ENCODE measurements at places on chromosomes 11 and 22.

DNA sequence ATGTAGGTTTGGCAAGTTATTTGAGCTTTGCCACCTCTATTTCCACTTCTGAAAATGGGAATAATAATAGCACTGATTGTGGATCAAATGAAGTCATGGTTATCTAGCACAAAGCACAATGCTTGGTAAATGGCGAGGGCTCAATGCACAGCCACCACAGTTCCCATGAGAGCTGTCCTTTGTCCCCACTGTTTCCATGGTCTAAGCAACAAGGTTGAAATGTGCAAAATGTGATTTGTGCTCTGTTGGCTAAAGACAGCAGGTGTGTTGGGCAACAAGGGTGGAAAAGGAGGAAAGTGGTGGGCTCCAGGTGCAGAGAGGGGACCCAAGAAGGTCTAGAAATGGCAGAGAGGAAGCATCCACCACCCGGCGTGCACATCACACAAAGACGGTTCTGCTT lies 200.5 kb downstream of the TRIM29 start:
- DNase-seq, result no peak

DNA sequence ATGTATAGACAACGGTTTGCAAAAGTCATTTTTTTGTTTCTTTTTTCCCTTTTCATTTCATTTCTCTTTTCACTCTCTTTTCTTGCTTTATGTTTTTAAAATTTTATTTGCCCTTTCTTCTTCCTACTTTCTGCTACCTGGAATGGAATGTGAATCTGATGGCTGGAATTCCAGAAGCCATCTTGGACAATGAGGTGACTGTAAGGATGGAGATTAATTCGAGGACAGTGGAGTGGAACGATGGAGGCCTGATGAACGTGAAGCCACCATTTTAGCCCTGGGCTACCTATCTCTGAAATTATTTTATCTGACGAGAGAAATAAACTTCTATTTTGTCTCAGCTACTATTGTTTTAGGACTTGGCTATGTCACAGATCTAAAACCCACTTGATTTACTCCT lies 2.8 kb upstream of the POLA2 start:
- no peak for DNase-seq

DNA sequence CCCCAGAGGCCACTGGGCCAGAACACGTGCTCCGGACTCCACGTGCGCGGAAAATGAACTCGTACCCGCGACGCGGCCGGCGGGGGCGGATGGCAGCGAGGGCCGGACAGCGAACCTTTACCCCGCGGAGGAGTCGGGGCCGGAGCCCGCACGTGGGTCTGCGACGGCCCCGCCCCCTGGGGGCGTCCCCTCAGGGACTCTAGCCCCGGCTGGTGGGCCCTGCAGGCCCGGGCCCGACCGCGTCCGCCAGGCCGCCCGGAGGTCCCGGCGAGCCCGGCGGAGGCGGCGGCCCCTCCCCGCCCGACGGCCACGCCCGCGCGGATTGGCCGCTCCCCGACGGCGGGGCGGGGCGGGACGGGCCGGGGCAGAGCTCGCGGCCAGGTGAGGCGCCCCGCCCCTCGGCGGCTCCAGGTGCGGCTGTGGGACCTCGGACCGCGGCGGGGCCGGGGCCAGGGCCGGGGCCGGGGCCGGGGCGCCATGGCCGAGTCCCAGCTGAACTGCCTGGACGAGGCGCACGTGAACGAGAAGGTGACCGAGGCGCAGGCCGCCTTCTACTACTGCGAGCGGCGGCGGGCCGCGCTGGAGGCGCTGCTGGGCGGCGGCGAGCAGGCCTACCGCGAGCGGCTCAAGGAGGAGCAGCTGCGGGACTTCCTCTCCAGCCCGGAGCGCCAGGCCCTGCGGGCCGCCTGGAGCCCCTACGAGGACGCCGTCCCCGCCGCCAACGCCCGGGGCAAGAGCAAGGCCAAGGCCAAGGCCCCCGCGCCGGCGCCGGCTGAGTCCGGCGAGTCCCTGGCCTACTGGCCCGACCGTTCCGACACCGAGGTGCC lies at the start of gene FAM83F:
Gene FAM83F (plus strand): TSS at position 389 of the 827 bp plus-strand sequence. CDS start 89 bp downstream, at position 478.
- peak; percentile 25 for DNase-seq

DNA sequence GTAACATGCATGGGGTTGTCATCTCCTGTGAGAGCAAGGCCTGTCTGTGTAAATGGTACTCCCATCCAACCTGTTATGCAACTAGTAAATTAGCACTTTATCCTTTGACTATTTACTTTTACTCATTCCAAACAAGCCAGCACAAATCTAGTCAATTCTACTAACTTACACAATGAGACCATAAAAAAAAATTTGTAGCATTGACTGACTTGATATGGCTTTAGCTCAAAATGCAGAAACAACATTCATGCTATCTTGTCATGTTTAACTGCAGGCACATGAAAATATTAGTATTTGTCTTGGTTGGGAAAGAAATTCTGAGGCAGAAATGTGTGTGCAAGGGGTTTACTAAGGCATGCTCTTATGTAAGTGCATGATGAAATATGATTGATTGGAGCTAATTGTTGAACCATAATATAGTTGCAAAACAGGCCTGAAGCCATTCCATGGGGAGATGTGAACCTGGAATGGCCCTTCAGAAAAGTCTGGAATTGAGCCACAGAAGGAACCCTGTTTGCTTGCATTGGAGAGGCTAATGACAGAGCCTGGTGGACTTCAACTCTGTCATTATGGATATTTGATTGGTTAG lies 2.5 kb downstream of the SLC22A25 start:
- no peak for DNase-seq

GRCh38 chr22:48576333-48577013 lies 1251.2 kb downstream of the BRD1 start:
- DNase-seq, result no peak

DNA sequence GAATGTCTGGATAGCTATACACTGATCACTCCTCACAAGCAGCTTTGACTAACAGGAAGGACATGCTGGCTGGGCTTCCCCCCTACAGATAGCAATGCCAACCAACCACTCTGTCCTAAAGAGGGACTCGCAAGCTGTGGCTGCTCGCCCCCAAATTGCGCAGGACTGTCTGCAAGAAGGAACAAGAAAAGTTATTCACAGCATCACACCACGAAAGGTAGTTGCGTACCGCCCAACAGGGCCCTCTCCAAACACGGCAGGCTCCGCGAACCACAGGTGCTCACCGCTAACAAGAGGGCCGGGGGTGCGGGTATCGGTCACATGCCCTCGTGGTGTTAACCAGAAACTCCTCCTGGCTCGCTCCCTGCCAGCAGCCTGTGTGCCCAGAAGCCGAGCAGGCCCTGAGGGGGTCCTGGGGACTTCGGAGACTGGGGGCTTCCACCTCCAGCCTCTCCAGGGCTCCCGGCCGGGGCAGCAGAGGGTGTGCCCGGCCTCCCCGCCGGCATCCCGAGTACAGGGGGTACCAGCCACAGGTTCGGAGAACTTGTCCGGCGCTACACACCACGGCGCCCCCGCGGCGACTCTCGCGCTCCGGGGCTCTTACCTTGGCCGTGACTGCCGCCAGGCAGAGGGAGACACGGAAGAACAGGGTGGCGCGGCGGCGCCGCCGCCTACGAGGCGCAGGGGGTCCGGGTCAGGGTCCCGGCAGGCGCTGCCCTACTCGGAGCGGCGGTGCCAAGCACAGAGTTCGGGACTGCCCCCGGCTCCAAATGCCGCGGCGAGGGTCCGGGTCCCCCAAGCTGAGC lies 682 bp downstream of the LARGE1 start:
- DNase-seq, result no peak

GRCh38 chr11:128316541-128317227 lies 270.7 kb downstream of the ETS1 start:
- no peak for DNase-seq

- no peak for DNase-seq
These were observed 210.4 kb upstream of the PITPNB start for GRCh38 chr22:28129319-28129962.

DNA sequence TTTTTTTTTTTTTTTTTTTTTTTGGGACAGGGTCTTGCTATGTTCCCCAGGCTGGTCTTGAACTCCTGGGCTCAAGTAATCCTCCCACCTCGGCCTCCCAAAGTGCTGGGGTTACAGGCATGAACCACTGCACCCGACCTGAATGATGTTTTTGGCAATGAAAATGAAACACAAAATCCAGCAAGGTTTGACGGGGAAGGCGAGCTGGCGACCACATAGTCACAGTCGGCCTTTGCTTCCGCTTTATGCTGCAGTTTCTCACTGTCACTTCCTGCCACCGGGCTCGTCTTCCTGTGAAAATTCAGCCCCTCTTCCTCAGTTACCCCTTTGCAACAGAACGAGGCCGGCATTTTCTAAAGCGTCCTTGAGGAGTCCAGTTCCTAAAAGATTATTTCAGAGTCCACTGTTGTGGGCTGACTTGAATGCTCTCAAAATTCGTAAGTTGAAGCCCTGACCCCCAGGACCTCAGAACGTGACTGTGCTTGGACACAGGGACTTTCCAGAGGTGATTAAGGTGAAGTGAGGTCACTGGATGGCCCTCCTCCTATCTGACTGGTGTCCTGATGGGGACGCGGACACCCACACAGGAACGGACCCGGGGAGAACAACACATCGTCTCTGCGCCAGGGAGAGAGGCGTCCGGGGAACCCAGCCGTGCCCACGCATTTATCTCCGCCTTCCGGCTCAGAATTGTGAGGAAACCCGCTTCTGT lies 2.9 kb upstream of the BID start:
- DNase-seq, result peak; percentile 84

DNA sequence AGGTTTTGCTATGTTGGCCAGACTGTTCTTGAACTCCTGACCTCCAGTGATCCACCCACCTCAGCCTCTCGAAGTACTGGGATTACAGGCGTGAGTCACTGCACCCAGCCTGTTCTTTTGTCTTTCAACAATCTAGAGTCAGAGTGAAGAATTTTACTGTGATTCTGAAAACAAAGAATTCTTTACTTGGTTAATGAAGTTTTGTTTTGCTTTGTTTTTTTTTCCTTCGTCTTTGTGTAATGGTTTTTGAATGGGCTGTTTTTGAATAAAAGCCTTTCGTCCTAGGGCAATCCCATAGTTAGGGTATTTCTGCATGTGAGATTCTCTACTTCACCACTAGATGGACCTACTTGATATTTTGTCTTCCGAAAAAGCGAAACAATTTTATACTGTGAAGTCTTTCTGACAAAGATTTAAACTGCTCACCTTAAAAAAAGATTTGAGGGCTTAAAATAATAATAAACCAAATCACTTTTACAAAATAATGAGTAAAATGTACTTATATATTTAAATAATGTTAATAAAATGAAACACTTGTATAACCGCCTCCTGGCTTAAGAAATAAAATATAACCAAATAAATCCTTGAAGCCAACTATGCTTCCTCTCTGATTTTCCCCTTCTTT lies 43.4 kb upstream of the SC5D start:
- DNase-seq, result no peak

GRCh38 chr11:102428696-102429095 lies 23.9 kb downstream of the TMEM123 start:
- no peak for DNase-seq

- DNase-seq, result no peak
These were observed 14.1 kb upstream of the RAC2 start for GRCh38 chr22:37258005-37258752.

DNA sequence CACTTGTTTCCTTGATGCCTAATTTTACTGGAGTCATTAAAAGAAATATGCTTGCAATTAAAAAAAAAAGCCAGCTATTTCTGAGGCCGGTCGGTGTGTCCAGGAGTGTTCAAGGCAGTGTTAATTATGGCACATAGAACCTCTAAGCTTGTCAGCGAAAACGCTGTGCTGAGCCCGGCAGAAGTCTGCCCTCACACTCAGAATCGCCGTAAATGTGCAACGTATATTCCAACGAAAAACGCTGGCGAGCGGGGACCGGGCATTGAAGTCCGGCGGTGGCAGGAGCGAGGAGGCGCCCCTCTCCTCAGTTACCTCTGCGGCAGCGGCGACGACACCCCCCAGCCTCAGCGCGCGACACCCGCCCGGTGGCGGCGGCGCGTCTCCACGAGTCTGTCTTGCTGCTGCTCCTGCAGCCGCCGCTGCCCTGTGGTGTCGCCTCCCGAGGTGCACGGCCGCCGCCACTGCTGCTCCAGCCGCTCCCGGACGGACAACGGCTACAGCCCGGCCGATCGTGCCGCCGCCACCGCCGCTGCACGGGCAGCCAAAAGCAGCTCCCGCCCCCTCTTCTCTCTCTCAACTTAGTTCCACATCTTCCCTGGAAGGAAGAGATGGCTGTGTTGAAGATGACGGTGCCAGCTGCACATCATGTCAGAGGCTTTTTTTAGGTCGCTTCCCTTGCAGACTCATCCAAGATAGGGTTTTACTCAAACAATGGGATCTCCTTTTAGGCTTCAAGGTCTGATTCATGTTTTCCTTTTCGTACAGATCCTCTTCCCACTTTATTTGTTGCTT lies 56.0 kb downstream of the JAM3 start:
- DNase-seq, result no peak

- no peak for DNase-seq
These were observed 111.8 kb downstream of the MSANTD4 start for GRCh38 chr11:105910095-105910715.

DNA sequence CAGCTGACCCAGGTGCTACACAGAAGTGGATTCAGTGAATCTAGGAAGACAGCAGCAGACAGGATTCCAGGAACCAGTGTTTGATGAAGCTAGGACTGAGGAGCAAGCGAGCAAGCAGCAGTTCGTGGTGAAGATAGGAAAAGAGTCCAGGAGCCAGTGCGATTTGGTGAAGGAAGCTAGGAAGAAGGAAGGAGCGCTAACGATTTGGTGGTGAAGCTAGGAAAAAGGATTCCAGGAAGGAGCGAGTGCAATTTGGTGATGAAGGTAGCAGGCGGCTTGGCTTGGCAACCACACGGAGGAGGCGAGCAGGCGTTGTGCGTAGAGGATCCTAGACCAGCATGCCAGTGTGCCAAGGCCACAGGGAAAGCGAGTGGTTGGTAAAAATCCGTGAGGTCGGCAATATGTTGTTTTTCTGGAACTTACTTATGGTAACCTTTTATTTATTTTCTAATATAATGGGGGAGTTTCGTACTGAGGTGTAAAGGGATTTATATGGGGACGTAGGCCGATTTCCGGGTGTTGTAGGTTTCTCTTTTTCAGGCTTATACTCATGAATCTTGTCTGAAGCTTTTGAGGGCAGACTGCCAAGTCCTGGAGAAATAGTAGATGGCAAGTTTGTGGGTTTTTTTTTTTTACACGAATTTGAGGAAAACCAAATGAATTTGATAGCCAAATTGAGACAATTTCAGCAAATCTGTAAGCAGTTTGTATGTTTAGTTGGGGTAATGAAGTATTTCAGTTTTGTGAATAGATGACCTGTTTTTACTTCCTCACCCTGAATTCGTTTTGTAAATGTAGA lies 1.7 kb downstream of the MALAT1 start:
- DNase-seq, result peak; percentile 60
